ENCODE measurements at places on chromosomes 3 and 15.

GRCh38 chr3:99529265-99529664 lies 109.1 kb upstream of the COL8A1 start:
- no peak for DNase-seq

GRCh38 chr3:187041362-187042307 lies 97.7 kb downstream of the RPL39L start:
- DNase-seq: no peak

DNA sequence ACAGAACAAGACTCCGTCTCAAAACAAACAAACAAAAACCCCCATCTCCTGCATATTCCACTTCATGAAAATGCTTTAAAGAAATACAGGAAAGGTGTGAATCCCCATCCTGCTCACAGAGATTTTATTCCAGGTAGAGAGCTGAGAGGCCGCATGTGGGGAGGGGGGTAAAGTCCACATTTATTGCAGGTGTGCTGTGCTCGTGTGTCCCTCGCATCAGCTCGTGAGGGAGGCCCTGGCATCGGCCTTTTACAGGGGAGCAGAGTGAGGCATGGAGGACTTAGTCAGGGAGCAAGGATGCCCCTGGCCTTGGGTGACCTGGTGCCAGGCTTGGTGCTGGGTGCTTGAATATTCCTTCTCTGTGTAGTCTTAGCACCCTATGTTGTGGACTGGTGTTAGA lies 413.5 kb upstream of the C2CD4B start:
- no peak for DNase-seq

DNA sequence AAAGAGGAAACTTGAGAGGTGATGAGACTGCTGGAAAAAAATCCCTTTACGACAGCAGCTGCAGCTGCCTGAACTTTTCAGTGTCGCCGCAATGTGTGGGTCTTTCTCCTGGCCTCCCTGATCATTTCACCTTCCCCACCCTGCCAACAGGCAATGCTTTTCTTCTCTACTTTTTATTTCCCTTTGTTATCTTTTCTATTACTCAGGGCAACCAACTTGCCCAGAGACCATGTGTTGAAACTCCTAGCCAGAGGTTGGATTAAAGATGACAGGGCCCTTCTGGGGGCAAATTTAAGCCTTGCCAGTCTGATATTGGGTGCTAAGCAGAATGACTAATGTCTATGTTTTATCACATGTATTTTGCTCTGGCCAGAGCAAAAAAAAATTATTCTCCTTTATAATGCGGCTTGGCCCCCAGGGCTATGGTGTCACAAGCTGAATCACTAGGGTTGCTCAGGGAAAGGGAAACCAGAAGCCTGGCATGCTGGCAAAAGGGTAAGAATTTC lies 51.5 kb upstream of the CFAP20DC start:
- DNase-seq: no peak

All from ACHN (cell line).